Regular cardiac myocyte (primary cell): ENCODE measurements at places on chromosomes 2 and 18. TPM values are rescaled to one million over a fixed set of nuclear protein-coding genes. Genes with fewer than 3 reads are reported as not detected.

Gene SP140
- total RNA-seq: 0.77 TPM in 1 of 2 replicates, not detected in the other

Gene RAB17
- 0.19 and 0.56 TPM in 2 replicates for total RNA-seq

Gene PELI1
- 16.1 and 18.6 TPM in 2 replicates for total RNA-seq

Gene TDRD15
- not detected in 2 replicates for total RNA-seq

Gene PAX8
- 0.38 and 1.1 TPM in 2 replicates for total RNA-seq

Gene ALPI
- total RNA-seq: not detected in 2 replicates

Gene GCG
- not detected in 2 replicates for total RNA-seq

Gene ASB1
- total RNA-seq: 27.1 and 46.0 TPM in 2 replicates

Gene POTEJ
- not detected in 2 replicates for total RNA-seq

Gene CNGA3
- not detected in 2 replicates for total RNA-seq

Gene LAPTM4A
- total RNA-seq: 136 and 256 TPM in 2 replicates

Gene LRRC30
- total RNA-seq: not detected in 2 replicates

Gene ECEL1
- not detected in 2 replicates for total RNA-seq
